Foreskin keratinocyte (primary cell): ENCODE measurements at places on chromosomes 13 and 19. TPM values are rescaled to one million over a fixed set of nuclear protein-coding genes. Genes with fewer than 3 reads are reported as not detected.

LILRB5 gene
- not detected in 2 replicates for total RNA-seq

FGF14 gene
- not detected in 2 replicates for total RNA-seq

C19orf33 gene
- total RNA-seq = 513 and 634 TPM in 2 replicates

NLRP11 gene
- total RNA-seq = not detected in 2 replicates

SLC6A16 gene
- total RNA-seq = 0.17 TPM in 1 of 2 replicates, not detected in the other

ATP8A2 gene
- 0.42 and 0.51 TPM in 2 replicates for total RNA-seq

N4BP2L1 gene
- 0.24 and 0.42 TPM in 2 replicates for total RNA-seq

FSTL3 gene
- total RNA-seq = 135 and 157 TPM in 2 replicates

SLITRK6 gene
- total RNA-seq = 0.88 and 5.6 TPM in 2 replicates

INAFM1 gene
- total RNA-seq = 2.2 and 3.2 TPM in 2 replicates

PRR22 gene
- total RNA-seq = 2.0 and 2.2 TPM in 2 replicates

TPTE2 gene
- not detected in 2 replicates for total RNA-seq

CDC42EP5 gene
- total RNA-seq = 27.1 and 32.1 TPM in 2 replicates

CCL25 gene
- not detected in 2 replicates for total RNA-seq

CD22 gene
- total RNA-seq = not detected in 2 replicates

SLITRK5 gene
- 0.11 and 0.17 TPM in 2 replicates for total RNA-seq

PSG11 gene
- total RNA-seq = not detected in 2 replicates

SYCN gene
- total RNA-seq = not detected in 2 replicates

CYP2A7 gene
- total RNA-seq = not detected in 2 replicates

CPB2 gene
- total RNA-seq = not detected in 2 replicates

POU2F2 gene
- 34.4 and 37.3 TPM in 2 replicates for total RNA-seq

RNF17 gene
- total RNA-seq = not detected in 2 replicates

DENND1C gene
- total RNA-seq = 0.07 and 0.10 TPM in 2 replicates

FUT6 gene
- total RNA-seq = not detected in 2 replicates

RUVBL2 gene
- 159 and 189 TPM in 2 replicates for total RNA-seq

GPR12 gene
- total RNA-seq = not detected in 2 replicates

ATXN8OS gene
- total RNA-seq = not detected in 2 replicates

ATP4A gene
- total RNA-seq = not detected in 2 replicates

NRTN gene
- total RNA-seq = 0.10 and 0.14 TPM in 2 replicates

SWSAP1 gene
- total RNA-seq = 2.6 and 3.0 TPM in 2 replicates

FGF21 gene
- total RNA-seq = not detected in 2 replicates

KRTDAP gene
- 9.0 and 12.6 TPM in 2 replicates for total RNA-seq

CXCL17 gene
- total RNA-seq = not detected in 2 replicates

KLK14 gene
- total RNA-seq = not detected in 2 replicates

KMT2B gene
- total RNA-seq = 12.9 and 13.0 TPM in 2 replicates

TRIM13 gene
- total RNA-seq = 15.8 and 19.9 TPM in 2 replicates

FAM216B gene
- not detected in 2 replicates for total RNA-seq
